ENCODE measurements at places on chromosomes 2 and 18. TPM values are rescaled to one million over a fixed set of nuclear protein-coding genes. Genes with fewer than 3 reads are reported as not detected.

DNA sequence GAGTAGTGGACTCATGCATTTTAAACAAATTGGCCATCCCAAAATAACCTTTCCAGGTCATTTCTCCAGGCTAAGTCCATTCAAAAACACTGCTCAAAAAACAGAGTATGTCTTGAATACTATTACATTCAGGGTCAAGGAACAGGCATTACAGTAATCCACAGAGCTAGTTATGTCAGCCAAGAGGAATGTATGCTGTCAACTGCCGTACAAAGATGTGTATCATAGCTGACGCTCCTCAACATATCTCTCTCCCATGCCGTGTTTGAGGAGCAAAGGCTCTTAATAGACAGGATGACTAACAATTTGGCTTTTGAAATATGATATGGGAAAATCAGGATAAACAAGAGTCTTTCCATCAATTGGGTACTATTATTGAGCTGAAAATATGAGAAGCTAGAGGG is 68.8 kb upstream of the KCTD1 start:
- no peak overlapping the region for H3K27ac ChIP-seq
- no peak for DNase-seq
- H3K27me3 ChIP-seq, result no peaks in the 10 kb centered on the region
- H3K4me3 ChIP-seq, result no peak overlapping the region

Gene ANKRD30B
- 0.44 TPM for total RNA-seq

- H3K36me3 ChIP-seq, result no peaks in the 10 kb centered on the region
- H3K4me1 ChIP-seq, result peaks cover 16% of the 10 kb centered on the region
- peak within 1 kb of the TSS; percentile 84 for H3K27ac ChIP-seq
- peak within 1 kb of the TSS; percentile 90 for H3K4me3 ChIP-seq
- DNase-seq, result peak; percentile 96
- no peaks in the 10 kb centered on the region for H3K27me3 ChIP-seq
These were observed at the start of gene TANC1 for GRCh38 chr2:158968396-158969161. TSS of gene TANC1 (plus strand) at chr2:158968640. CDS start at chr2:159065911, 97,271 bp downstream.

Gene CPLX4
- total RNA-seq, result not detected

Gene TSPYL6
- not detected for total RNA-seq

DNA sequence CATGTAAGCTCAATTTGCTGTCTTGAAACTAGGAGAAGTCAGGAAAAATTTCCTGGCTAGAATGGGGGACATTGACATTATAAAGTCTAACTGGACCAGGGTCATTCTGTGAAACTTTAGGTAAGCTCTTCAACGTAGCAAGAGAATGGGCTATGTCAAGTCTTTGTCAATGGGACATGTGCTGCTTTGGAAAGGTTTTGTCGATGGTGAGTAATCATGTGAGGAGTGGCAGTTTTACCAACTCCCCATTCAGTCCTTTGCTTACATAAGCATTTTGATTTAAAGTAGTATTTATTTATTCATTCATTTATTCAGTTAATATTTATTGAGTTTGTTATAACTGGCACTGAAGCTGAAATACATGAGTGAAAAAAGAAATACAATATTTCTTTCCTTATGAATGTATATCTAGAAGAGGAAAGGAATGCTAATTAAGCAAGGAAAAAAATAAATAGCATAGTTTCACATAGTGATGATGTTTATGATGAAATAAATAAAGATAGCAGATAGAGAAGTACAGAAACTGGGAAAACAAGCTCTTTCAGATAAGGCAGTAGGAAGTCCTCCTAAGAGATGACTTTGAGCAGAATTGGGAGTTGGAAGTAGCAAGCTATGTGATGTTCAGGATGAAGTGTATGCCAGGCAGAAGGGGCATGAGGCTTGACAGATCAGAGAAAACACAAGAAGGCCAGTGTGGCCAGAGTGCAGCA is 25.4 kb upstream of the RAB27B start:
- H3K27ac ChIP-seq, result no peak overlapping the region
- no peak overlapping the region for H3K4me3 ChIP-seq
- H3K4me1 ChIP-seq, result no peaks in the 10 kb centered on the region

GRCh38 chr18:59744271-59744721 is 47.1 kb upstream of the CCBE1 start:
- no peaks in the 10 kb centered on the region for H3K36me3 ChIP-seq
- H3K27ac ChIP-seq, result no peak overlapping the region
- no peak for DNase-seq
- no peaks in the 10 kb centered on the region for H3K4me1 ChIP-seq
- no peaks in the 10 kb centered on the region for H3K27me3 ChIP-seq

Gene CMPK2
- total RNA-seq, result 0.53 TPM

DNA sequence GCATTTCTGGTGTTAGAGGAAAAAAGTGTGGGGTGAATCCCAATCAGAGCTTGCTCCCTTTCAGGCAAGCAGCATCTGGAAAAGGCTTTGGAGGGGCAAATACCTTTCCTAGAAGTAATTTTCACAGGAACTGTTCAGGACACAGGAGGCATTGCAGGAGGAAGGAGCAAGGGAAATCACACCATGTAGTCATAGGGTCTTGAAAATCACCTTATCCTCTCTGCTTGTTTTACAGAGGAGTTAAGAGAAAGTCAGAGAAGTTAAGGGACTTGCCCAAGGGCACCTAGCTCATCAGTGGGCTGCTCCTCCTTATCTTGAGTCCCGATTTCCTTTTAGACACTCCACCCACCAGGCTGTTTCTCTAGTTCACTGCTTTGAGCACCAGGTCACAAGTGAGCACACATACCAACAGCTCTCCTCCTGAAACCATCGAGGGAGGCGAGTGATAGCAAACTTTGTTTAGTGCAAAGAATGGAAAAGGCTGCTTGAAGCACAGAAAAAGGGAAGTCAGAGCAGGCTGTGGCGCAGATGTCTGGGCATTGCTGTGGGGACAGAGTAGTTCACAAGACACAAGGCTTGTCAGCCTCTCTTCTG is 89.2 kb upstream of the CXCR4 start:
- H3K36me3 ChIP-seq, result no peaks in the 10 kb centered on the region
- no peak for DNase-seq
- H3K4me1 ChIP-seq, result 0 out of 2 replicates have a peak, but pooled peaks cover 6% of the 10 kb centered on the region
- H3K27ac ChIP-seq, result no peak overlapping the region
- H3K27me3 ChIP-seq, result no peaks in the 10 kb centered on the region

DNA sequence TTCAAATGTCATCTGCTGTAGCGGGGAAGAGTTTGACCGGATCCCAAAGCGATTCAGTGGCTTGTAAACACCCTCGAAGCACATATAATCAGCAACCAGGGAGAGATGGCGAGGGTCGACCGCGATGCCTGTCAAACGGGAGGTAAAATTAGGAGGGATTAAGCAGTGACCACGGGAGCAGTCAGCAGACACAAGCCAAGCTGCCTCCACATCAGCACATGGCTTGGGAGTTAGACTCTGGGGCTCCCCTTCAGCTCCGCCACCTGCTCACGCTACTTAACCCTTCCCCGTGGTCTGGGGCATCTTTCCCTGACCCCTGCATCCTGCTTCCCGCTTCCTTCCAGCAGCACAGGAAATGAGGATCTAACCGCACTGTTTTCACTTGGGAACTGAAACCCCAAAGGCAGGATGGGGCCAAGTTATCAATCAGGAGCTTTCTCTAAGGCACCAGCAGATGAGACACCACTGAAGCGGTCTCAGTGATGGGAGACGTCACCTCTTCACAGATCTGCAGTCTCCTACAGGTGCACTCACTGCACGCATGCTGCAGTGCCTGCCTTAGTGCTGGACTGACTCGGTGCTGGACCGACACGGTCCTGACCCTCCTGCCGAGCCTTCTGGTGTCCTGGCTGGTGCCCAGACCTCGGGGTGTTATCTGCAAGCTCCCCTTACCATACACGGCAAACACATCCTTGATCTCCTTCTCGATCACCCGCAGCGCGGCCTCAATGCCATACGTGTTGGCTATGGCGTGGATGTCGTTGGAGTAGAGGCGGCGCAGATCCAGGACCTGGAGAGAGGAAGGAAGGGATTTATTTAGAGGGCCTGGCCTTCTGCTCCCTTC is 77.5 kb downstream of the POLR1A start:
- H3K4me3 ChIP-seq, result no peak overlapping the region
- peaks cover 4% of the 10 kb centered on the region for H3K4me1 ChIP-seq
- no peak for DNase-seq
- peaks cover 5% of the 10 kb centered on the region for H3K36me3 ChIP-seq
- H3K27ac ChIP-seq, result no peak overlapping the region
- H3K27me3 ChIP-seq, result no peaks in the 10 kb centered on the region

- no peaks in the 10 kb centered on the region for H3K36me3 ChIP-seq
- DNase-seq, result no peak
- H3K4me3 ChIP-seq, result no peak overlapping the region
- H3K27me3 ChIP-seq, result no peaks in the 10 kb centered on the region
These were observed 2.3 kb downstream of the CPS1 start for GRCh38 chr2:210558708-210559107.

Gene EGR4
- total RNA-seq, result not detected

Gene HOXD12
- total RNA-seq, result not detected

DNA sequence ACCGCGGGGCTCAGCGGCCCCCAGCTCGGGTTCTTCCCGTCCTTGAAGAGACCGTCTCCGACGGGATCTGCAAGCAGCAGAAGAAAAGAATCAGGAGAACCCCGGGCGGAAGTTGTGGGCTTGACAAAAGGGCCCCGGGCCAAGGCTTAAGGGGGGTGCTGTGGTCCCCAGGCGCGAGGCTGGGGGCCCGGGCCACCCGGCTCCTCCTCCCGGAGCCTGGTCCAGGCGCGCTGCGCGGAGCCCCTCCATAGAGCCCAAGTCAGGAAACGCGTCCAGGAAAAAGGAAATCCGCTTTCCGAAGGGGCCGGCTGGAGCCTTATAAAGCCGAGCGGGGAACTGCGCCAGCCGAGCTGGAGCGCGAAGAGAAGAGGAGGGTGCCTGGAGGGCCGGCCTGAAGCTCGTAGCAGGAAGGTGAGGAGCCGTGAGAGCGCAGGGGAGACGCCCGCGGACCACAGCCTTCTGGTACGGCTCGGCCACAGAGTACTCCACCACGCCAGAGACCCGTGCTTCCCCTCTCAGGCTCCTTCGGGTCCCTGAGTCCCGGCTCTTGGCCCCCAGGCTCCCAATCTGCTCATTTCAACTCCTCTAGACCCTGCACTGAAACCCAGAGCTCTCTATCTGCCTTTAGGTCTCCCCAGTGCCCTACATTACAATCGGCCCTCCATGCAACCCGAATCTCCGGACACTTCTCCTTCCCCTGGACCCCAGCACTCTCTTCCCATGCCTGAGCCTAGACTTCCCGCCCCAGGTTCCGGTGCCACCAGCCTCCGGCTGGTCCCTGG is 554 bp downstream of the FEV start:
- H3K4me1 ChIP-seq, result peaks cover 14% of the 10 kb centered on the region
- H3K27ac ChIP-seq, result no peak overlapping the region
- peaks cover 11% of the 10 kb centered on the region for H3K27me3 ChIP-seq
- H3K4me3 ChIP-seq, result no peak overlapping the region

DNA sequence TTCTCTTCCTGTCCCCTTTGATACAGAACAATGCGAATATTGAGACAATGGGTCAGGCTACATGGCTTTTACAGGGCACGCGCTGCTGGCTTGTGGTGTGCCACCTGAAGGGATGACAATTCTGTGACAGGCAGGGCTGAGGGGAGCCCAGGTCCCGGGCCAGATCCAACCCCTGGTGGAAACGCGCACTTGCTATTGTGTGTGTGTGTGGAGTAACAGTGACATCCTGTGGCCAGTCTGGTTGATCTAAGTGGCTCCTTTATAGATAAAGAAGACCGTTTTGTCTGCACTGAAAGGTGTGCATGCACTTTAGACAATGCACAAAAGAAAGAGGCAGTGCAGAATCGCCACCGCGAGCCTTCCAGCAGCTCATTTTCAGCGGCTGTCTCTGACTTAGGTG is 273.6 kb downstream of the HRH4 start:
- H3K4me1 ChIP-seq, result no peaks in the 10 kb centered on the region
- H3K36me3 ChIP-seq, result no peaks in the 10 kb centered on the region
- H3K27me3 ChIP-seq, result no peaks in the 10 kb centered on the region
- peak; percentile 28 for DNase-seq

- no peak overlapping the region for H3K27ac ChIP-seq
- H3K4me1 ChIP-seq, result no peaks in the 10 kb centered on the region
- peak; percentile 40 for DNase-seq
- H3K36me3 ChIP-seq, result no peaks in the 10 kb centered on the region
These were observed 237.4 kb upstream of the SMAD2 start for GRCh38 chr18:48167897-48168253.

Gene CIDEA
- not detected for total RNA-seq

DNA sequence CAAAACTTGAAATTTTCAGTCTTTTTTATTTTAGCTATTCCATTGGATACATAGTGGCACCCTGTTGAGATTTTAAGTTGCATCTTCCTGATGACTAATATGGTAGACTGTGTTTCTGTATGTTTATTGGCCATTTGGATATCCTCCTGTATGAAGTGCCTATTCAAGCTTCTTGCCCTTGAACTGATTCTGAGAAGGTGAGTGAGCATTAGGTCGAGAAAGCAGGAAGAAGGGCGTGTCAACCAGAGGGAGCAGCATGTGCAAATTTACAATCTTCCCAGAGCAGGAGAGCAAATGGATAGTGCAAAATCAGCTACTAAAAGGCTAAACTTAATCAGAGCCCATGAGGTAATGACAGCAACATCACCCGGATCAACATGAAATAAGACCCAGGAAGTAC is 8.6 kb downstream of the INPP1 start:
- H3K27ac ChIP-seq, result no peak overlapping the region
- H3K27me3 ChIP-seq, result no peaks in the 10 kb centered on the region

- H3K36me3 ChIP-seq, result no peaks in the 10 kb centered on the region
- no peak overlapping the region for H3K4me3 ChIP-seq
- H3K4me1 ChIP-seq, result no peaks in the 10 kb centered on the region
- no peak for DNase-seq
- H3K27ac ChIP-seq, result no peak overlapping the region
These were observed 16.5 kb upstream of the VIT start for GRCh38 chr2:36680012-36680411.

- no peak for DNase-seq
- no peaks in the 10 kb centered on the region for H3K36me3 ChIP-seq
- H3K4me3 ChIP-seq, result no peak overlapping the region
- no peaks in the 10 kb centered on the region for H3K27me3 ChIP-seq
- H3K27ac ChIP-seq, result no peak overlapping the region
These were observed 11.3 kb downstream of the TANC1 start for GRCh38 chr2:158979772-158980171.

- no peaks in the 10 kb centered on the region for H3K36me3 ChIP-seq
- no peak overlapping the region for H3K4me3 ChIP-seq
- H3K27me3 ChIP-seq, result no peaks in the 10 kb centered on the region
- no peak for DNase-seq
- H3K4me1 ChIP-seq, result no peaks in the 10 kb centered on the region
- H3K27ac ChIP-seq, result peak overlapping the region; percentile 75
These were observed 145.6 kb downstream of the AGAP1 start for GRCh38 chr2:235639428-235639773.

- no peaks in the 10 kb centered on the region for H3K4me1 ChIP-seq
- no peak overlapping the region for H3K4me3 ChIP-seq
- DNase-seq, result no peak
- no peaks in the 10 kb centered on the region for H3K36me3 ChIP-seq
These were observed 241.1 kb upstream of the VWC2L start for GRCh38 chr2:214169736-214170135.

Gene IGFBP5
- 0.20 TPM for total RNA-seq

Gene ARHGAP15
- not detected for total RNA-seq

Gene UPP2
- not detected for total RNA-seq

Data from Caco-2 (cell line).